ENCODE measurements at places on chromosomes 2 and 18.

DNA sequence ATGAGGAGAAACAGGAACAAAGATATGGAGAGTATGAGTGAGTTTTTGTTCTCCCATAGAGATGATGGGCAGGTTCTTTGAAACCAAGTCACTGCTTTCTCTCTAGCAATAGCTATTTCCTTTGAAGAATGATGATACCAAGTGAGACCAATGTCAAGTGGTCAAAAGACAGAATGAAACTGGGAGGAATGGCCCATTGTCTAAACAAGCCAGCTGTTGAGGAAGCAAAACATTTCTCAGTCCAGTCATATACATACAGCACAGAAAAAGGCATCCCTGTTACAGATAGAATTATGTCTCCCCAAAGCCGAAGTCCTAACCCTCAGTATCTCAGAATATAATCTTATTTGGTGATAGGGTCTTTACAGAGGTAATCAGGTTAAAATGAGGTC lies 66.1 kb upstream of the EPC2 start:
- no peak for DNase-seq

- no peak for DNase-seq
Observed at GRCh38 chr2:121321476-121321875, 36.5 kb upstream of the TFCP2L1 start.

- DNase-seq = peak; percentile 55
Observed at GRCh38 chr2:119407430-119408220, 24.0 kb upstream of the TMEM37 start.

DNA sequence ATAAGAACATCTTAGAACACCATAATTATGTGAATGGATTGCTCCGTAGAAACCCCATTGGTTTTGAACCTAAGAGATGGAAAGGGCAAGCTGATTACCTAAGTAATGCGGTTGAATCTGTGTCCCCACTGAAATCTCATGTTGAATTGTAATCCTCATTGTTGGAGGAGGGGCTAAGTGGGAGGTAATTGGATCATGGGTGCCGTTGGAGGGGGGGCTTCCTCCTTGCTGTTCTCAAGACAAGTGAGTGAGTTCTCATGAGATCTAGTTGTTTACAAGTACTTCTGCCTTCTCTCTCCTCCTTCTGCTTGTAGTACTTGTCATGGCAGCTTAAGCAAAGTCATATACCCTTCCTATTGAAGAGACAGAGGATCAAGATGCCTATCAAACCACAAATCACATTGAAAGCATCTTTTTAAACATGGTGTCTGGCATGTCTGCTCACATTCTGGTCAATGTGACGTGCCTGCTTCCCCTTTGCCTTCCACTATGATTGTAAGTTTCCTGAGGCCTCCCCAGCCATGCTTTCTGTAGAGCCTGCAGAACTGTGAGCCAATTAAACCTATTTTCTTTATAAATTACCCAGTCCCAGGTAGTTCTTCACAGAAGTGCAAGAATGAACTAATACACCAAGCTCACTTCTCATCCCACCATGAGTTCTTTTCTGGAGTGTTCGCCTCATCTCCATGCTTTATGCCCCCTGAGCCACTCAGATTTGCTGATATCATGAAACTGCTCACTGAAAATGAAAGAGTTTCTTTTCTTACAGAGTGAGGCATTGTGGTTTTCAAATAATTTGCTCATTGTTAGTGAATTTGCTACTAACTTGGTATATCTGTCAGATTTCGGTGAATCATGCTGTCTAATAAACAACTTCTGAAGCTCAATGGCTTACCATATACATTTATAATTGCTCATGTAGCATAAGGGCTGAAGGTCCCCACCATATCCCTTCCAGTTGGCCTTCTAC lies 23.6 kb downstream of the KCNE4 start:
- no peak for DNase-seq

GRCh38 chr2:178811901-178812300 lies 4.7 kb upstream of the TTN start:
- DNase-seq = no peak

DNA sequence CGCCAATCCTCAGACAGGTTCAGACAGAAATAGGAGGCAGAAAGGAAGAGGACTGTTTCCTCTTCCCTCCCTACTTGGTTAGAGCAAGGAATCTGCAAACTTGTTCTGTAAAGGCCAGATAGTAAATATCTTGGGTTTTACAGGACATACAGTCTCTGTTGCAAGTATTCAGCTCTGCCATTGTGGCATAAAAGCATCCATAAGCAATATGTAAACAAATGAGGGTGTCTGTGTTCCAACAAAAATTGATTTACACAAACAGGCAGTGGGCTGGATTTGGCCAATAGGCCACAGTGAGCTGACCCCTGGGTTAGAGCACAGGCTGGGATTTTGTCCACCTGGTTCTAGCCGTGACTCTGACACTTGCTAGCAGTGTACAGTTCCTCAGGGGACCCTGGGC lies 89.4 kb downstream of the NRP2 start:
- DNase-seq = no peak

DNA sequence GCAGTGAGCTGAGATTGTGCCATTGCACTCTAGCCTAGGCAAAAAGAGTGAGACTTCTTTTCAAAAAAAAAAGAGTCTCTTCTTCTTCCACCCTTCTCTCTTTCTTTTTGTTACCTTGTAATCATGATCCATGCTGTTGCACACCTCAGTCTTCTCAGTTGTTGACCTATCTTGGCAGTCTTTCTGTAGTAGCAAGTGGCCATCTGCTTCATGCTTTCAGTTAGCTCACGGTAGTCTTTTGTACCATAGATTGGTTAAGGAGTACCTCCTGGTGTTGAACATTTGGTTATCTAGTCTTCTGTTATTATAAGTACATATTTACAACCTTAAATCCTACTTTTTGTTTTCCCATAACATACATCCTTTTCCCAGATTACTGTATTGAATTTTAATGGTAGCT lies 3.1 kb downstream of the GORASP2 start:
- no peak for DNase-seq

- DNase-seq = no peak
Observed at GRCh38 chr2:75454241-75454620, 106.5 kb downstream of the EVA1A start.

DNA sequence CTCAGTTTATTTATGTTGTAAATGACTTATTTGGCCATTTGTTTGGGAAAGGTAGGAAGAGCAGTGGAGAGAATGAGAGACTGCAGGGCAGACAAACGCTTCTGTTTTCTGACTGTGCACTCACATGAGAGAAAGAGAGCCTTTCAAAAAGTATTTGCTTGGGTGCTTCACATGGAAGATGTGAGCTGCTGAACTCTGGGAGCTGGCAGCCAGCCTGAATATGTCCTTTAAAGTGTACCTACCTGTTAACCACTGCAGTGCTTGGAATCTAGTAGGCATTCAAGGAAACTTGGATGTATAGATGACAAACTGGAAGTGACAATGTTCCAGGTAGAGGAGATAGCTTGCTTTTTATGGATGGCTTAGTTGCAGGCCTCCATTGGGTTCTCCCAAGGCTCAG lies 68.8 kb downstream of the PTPRM start:
- DNase-seq = no peak

DNA sequence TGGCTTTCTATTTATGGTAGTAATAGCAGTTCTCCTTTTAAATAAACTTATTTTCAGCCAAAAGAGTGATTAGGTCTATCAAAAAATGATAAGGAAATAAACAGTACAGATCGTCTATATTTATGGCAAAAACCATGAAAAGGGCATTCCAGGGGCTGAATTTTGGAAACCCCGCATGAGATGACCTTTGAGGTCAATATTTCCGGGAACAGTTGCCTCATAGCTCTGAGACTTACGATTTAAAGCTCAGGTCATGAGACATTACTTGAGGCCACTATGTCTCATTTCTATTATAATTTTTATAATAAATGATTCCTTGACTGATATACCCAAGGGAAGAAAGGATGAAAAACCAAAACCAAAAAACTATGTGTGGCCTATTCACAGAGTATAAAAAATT lies 101.1 kb downstream of the LDLRAD4 start:
- no peak for DNase-seq

Data from D721Med (cell line).